Islet precursor cell (in vitro differentiated cells): ENCODE measurements at places on chromosomes 4 and X.
A peak's percentile ranks its signal among the peaks of the same experiment; 100 is the strongest.

DNA sequence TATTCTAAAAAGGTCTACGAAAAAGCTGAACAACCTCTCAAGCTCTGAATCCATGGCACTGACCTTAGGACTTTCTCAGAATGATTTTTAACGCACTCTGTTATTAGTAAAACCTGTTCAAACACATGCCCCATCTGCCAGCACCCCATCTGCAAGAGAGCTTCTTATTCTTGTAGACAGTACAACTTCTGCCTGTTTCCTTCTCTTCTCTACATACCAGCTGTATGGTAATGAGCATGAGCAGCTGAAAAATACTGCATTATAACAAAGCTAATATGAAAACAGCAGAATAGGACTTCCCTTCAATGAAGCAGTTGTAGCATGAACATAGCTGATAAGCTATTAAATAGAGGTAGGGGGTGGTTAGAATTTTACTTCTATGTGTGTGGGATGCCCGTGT lies 167.9 kb downstream of the FBXW7 start:
- no peak for DNase-seq

DNA sequence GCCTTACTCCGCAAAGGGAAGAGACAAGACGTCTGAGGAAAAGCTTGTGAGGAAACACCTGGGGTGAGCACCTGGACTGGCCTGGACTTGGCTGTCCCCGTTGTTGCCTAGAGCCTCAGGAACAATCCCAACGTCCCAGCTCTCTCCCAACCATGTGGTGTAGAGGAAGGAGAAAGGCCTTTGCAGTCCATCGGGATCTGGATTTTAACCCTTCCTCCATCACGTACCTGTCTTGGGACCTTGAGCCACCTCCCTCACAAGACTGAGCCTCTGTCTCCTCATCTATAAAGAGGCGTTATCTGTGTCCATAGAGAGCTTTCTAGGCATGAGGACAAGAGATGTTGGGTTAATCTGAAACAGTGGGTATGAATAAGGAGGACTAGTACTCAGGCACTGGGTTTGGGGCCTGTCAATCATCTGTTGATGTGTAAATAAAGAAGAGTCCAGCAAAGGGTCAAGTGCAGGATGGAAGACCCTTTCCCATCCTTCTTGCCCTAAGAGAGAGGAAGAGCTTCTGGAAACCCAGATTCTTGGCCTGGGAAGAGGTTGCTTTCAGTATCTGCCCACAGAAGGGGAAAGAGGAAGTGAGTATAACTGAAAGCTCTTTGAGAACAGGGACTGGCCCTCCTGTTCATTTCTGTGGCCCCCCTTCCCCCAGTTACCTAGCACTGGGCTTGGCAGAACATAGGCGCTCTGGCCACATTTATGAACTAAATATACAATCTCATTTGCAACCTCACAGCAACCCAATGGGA lies 137.1 kb downstream of the PJA1 start:
- no peak for DNase-seq

GRCh38 chrX:144334577-144334976 lies 450.7 kb downstream of the UBE2NL start:
- DNase-seq: no peak

GRCh38 chrX:148310426-148311165 lies 189.8 kb upstream of the AFF2 start:
- DNase-seq: no peak

DNA sequence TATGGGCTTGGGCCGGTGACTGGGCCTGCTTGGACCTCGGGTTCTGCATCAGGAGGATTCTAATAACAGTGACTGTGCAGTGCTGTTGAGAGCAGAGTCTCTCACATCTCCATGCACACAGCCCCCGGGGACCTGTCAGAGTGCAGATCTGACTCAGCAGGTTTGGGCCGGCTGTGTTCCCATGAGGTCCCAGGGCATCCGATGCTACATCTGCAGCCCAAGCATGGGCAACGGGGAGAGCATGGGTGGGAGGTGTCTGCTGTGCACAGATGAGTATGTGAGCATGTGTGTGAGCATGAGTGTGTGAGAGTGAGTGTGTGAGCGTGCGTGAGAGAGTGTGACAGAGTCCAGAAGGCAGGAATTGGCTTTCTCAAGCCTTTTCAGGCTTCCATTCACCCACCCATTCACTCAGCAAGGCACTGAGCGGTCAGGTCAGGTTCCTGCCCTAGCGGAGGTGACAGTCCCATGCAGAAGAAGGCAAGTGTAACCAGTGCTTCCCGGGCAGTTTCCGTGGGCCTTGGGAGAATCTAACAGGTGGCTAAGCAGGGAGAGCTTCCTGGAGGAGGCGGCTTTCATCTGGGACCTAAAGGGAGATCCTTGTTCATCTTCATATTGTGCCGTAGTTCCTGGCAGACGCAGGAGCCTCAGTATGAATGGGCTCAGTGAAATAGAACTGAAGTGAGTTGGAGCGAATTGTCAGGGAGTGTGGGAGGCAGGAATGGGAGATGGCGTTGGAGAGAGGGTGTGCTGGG lies 62.6 kb downstream of the SORCS2 start:
- DNase-seq: no peak

- peak; percentile 79 for DNase-seq
Observed at GRCh38 chr4:114807759-114808404, 209.3 kb downstream of the UGT8 start.

DNA sequence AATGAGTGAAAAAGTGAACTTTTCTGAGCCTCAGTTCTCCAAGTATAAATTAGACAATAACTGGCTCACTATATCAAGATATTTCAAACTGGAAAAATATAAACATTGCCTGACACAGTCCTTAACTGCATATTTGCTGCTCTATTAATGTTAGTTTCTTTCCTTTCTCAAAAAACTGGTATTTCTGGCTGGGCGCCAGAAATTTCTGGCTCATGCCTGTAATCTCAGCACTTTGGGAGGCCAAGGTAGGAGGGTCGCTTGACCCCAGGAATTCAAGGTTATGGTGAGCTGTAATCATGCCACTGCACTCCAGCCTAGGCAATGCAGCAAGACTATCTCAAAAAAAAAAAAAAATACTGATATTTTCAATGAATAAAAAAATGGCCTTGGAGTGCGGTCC lies 227.0 kb downstream of the MAGEB17 start:
- no peak for DNase-seq

DNA sequence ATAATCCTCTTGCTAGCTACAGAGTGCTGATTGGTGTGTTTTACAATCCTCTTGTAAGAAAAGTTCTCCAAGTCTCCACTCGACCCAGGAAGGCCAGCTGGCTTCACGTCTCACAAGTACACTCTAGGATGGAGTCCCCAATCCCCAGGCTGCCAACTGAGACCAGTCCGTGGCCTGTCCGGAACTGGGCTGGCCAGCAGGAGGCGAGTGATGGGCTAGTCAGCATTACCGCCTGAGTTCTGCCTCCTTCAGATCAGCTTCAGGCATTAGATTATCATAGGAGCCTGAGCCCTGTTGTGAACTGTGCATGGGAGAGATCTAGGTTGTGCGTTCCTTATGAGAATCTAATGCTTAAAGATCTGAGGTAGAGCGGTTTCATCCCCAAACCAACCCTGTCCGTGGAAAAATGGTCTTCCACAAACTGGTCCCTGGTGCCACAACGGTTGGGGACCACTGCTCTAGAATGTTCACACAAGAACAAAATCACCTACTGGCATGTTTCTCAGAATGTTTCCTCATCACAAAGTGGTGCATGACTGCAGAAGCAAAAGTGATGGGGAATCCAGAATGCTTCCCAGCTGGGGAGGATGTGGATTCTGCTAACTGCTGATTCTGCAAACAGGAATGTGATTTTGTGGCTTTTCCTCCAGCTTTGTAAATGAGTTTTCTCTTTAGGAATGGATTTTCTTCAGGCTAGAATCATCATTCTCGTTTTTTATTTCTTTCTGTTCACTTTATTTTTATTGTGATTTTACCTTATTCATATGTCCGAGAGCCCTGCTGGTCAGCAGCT lies 40.9 kb downstream of the SEPTIN11 start:
- DNase-seq: no peak

DNA sequence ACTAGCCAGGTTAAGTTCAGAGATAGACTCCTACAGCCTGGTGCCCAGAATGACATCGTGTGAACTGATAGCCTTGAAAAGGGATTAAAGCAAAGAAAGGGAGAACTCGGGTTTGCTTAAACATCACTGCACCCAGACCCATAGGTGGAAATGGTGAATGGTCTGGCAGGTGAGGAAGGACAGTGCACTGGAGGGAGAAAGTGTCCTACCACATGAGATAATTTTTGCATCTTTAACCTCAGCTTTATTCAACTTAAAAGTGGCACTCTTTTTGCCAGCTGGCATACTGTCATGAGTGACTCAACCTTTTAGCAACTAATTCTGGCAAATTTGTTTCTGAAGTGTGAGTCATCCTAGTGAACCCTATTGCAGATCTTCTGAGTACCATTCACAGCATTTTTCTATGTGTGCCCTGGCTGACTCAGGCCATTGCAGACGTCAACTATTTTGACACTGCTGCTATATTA lies 53.0 kb upstream of the DAPP1 start:
- no peak for DNase-seq

- no peak for DNase-seq
Observed at GRCh38 chr4:98204236-98204553, 57.0 kb upstream of the RAP1GDS1 start.

GRCh38 chr4:92071587-92071986 lies 232.2 kb upstream of the GRID2 start:
- DNase-seq: no peak

DNA sequence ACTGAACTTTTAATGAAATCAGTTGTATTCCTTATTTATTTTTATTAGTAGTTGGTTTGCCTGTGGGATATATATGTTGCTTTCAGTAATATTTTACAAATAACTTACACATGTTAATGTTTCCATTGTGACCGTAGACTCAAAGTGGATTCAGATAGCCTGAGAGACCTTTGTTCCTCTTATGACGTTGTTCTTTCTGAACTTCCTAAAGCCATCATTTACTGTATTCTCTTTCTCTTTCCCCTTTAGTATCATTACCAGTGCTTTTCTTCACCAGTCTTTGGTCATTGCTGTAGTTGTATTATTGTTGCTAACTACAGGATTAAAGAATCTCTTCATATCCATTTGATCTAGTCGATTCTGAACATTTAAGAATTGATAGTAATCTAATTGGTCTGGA lies 4.3 kb downstream of the STIM2 start:
- DNase-seq: no peak

- no peak for DNase-seq
Observed at GRCh38 chr4:158826057-158826456, 57.2 kb downstream of the FNIP2 start.

- DNase-seq: peak; percentile 56
Observed at GRCh38 chr4:181261279-181261678, 981.9 kb upstream of the TENM3 start.

GRCh38 chr4:181957088-181957487 lies 286.1 kb upstream of the TENM3 start:
- no peak for DNase-seq

DNA sequence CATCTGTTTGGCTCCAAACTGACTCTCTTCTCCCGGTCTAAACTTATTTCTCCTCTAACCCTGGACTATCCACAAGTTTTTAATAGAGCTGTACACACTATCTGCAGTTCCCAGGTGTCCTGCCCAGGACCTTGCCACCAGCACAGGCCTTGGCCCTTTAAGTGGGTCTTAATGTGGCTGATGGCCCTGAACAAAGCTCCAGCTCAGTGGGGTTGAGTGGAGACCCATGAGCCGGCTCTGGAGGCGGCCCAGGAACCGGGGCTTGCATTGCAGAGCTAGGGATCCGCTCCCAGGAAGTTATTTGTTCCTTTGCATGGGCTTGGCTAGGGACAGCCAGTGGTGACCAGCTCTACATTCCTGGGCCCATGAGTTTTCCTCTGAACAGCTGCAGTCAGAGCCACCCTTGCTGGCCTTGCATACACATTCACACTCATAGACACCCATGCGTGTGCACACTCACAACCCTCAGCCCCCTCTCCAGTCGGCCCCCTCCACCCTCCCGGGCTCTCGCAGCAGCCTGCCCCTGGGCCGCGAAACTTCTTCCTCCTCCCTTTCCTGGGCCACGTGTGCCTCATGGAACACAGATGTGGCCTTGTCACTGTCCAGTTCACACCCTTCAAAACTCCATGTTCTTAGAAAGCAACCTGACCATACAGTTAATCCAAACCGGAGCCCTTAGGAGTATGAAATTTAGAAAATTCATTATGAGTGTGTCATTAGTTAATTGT lies 58.2 kb downstream of the GPR143 start:
- no peak for DNase-seq

- DNase-seq: no peak
Observed at GRCh38 chr4:94334476-94334875, 8.2 kb downstream of the HPGDS start.

DNA sequence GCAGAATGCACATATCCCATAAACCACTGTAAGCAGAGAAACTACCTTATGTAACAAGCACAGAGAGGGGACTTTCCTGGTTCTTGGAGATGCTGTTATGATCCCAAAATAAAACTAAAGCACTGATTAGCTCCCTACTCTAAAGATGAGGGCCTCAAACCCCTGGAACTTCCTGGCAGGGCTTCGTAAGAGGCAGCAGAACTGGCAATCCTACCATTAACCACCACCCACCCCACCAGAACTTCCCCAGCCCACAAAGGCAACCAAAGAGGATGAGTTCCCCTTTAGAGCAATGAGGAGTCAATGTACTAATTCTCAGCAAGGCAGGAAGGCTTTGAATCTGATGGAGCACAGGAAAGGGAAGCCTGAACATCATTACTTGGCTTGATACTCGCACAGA lies 436.5 kb upstream of the FRG1 start:
- DNase-seq: no peak

- no peak for DNase-seq
Observed at GRCh38 chr4:132026816-132027215, 1122.3 kb upstream of the PCDH10 start.
